ENCODE measurements at places on chromosomes 4 and X.

- no peak for DNase-seq
Measured at GRCh38 chr4:151486168-151486567, 77.2 kb downstream of the FHIP1A start.

DNA sequence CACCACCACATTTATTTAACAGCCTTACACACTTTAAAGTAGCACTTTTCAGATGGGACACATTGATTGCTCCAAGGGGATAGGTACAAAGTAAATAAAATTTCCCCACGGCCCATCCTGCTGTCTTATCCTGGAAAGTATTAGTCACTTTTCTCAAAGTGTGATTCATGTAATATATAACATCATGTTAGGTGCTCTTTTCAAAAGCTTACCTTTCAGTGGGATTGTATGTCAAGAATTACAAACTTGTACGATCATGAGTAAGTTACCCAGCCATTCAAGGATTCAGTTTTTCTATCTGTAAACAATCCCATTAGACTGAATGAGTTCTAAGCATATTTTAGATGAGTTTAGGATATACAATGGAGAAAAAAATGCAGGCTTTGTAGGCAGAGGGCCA lies 876.6 kb upstream of the GRID2 start:
- no peak for DNase-seq

DNA sequence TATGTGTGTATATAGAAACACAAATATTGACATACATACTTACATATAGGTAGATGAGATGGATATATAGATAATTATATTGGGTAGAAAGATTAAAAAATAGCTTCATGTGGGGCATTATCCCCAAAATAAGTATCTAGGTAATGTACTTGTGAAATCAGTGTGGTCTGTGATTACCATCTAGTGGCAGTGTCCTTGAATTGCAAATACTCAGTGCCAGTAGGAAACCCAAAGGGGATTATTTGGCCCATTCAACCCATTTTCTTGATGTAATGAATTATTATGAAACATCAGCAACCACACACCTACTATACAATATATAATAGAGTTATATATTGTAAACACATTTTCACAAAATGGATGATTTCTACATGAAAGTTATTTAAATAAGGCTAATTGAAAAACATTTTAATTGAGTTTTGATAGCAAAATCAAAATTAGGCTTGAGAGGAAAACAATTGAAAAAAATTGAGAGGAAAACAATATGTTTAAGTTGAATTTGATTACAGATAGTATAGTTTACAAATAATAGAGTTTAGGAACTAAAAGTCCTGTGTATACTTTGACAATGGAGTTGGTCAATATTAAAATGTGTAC lies 389.4 kb downstream of the GALNTL6 start:
- DNase-seq, result peak; percentile 14

DNA sequence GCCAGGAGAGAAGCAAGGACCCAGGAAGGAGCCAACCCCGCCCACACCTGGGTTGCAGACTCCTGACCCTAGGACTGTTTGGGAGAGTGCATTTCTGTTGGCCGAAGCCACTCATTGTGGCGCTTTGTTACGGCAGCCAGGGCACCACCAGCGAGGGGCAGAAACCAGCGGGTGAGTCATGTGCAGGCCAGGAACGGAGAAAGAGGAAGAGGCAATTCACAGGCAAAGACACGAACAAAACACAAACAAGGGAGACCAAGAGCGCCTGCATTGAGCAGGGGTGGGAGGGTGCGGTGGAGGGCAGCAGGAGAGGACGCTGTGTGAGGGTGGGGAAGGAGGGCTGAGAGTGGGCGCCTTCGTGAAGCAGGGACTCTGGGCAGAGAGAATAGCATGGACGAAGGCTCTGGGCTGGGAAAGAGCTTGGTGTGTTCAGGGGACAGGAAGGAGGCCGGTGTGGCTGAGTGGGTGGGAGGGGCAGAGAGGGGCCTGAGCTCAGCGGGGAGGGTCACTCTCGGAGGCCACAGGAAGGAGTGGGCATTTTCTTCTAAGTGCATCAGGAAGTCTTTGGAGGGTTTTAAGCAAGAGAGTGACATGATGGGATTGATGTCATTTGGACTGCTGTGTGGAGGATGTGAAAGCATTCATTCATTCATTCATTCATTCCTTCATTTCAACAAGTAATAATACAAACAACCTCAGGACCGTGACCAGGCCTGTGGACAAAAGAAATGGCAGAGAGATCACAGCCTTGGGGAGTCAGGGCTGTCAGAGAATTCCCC lies 12.2 kb upstream of the WFS1 start:
- DNase-seq, result no peak

DNA sequence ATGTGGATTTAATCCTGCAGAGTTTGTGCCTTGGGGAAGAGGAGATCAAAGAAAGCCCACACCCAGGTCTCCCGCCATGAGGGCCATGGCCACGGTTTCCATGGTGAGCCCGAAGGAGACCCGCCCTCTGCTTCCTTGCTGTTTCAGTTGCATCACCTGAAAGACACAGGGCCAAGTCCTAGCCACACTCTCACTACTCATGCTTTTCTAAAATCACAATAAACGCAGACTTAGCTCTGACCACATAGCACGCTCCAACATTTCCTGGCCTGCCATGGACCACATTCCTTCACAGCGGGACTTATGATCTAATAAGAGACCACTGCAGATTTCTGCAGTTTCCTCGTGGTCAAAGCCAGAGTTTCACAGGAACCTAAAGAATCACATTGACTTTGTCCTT lies 426.0 kb upstream of the NR3C2 start:
- no peak for DNase-seq

- DNase-seq, result no peak
Measured at GRCh38 chrX:10482261-10482660, 138.1 kb downstream of the MID1 start.

GRCh38 chr4:8688908-8689445 lies 96.4 kb downstream of the CPZ start:
- DNase-seq, result no peak

DNA sequence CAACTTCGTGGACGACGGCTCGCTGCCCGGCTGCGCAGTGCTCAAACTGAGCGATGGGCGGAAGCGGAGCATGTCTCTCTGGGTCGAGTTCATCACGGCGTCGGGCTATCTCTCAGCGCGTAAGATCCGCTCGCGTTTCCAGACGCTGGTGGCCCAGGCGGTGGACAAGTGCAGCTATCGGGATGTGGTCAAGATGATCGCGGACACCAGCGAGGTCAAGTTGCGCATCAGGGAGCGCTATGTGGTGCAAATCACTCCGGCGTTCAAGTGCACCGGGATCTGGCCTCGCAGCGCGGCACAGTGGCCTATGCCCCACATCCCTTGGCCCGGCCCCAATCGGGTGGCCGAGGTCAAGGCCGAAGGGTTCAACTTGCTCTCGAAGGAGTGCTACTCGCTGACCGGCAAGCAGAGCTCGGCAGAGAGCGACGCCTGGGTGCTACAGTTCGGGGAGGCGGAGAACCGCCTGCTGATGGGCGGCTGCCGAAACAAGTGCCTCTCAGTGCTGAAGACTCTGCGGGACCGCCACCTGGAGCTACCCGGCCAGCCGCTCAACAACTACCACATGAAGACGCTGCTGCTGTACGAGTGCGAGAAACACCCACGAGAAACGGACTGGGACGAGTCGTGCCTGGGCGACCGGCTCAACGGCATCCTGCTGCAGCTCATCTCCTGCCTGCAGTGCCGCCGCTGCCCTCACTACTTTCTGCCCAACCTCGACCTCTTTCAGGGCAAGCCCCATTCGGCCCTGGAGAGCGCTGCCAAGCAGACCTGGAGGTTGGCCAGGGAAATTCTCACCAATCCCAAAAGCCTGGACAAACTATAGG lies 1.5 kb downstream of the MAB21L2 start:
- DNase-seq, result no peak

GRCh38 chr4:90419124-90419711 lies 292.0 kb downstream of the CCSER1 start:
- no peak for DNase-seq

DNA sequence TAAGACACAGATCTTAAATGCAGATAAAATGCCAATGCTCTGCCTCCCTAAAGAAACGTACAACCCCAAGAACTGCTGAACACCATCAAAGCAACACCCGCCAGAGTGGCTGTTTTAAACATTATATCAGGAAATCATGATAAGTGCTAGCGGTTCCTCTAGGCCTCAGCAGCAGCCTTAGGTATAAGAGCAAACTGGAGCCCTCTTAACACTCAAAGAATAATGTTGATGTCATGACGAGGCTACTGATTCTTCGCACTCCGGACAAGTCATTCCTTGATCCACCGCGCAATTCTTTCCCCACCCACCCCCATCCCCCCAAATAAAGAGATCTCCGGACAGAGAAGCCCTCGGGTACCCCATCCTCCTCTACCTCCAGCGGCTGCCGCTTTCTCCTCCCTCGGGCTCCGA lies 507 bp downstream of the LIN54 start:
- no peak for DNase-seq

DNA sequence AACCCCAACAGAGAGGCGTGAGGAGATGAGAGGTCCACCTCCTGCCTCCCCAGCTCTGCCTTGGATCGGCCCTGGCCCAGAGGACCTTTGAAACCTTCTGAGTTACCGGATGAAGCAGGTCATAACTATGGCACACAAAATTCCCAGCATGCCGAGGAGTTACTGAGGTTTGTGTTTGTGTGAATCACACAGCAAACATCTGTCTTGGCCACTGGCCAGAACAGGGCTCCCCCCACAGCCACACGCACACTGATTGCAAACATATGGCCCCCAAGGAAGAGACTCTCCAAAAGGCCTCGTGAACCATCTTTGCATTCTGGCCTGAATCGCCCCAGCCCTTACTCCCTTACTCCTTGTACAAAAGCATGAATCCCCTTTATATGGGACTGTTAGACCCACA lies 18.9 kb downstream of the RPS4X start:
- DNase-seq, result no peak

DNA sequence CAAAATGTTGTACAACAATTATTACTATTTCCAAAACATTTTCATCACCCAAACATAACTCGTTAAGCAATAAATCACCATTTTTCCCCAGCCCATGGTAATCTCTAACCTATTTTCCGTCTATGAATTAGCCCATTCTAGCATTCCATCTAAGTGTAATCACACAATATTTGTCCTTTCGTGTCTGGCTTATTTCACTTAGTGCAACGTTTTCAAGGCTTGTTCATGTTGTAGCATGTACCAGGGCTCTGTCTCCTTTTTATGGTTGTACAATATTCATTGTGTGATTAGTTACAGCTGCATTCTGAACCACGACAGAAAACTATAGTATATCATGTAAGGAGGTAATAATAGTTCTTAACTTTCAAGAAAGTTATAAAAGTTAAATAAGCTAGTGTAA lies 656.0 kb upstream of the HS3ST1 start:
- no peak for DNase-seq

- no peak for DNase-seq
Measured at GRCh38 chrX:130084631-130085237, 25.6 kb downstream of the ELF4 start.

- DNase-seq, result no peak
Measured at GRCh38 chr4:77910676-77911075, 48.0 kb downstream of the MRPL1 start.

DNA sequence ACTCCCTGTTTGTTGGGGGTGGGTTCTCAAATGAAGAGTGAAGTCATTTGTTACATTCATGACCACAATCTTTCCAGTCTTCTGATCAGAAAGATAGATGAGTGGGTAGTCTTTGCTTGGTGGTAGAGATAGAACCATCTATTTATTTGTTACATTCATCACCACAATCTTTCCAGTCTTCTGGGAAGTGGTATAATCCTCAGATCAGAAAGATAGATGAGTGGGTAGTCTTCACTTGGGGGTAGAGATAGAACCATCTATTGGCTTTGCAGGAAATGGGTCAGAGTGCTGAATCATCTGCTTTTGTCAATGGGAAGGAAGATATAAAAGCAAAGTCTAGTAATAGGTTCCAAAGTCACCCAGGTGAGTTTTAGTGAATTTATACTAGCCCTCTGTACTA lies 64.2 kb upstream of the EPGN start:
- no peak for DNase-seq

DNA sequence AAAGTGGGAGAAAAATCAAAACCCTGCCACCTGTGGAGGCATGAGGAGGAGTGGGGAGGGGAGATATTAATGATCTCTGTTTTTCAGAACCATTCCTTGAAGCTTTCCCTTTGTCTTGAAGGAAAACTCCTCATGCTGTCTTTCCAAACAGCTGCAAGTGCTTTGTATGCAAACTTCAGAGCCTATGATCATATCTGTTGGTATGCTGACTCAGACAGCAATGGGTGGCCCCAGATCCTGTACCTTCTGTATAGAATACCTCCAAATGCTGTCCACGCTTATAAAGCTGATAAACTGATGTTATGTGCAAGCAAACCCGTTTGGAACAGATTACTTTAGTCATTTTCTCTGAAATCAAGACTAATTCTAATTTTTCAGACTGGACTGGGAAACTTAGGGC lies 31.9 kb downstream of the BMP15 start:
- no peak for DNase-seq

GRCh38 chrX:53445977-53446376 lies 11.8 kb upstream of the HSD17B10 start:
- no peak for DNase-seq

DNA sequence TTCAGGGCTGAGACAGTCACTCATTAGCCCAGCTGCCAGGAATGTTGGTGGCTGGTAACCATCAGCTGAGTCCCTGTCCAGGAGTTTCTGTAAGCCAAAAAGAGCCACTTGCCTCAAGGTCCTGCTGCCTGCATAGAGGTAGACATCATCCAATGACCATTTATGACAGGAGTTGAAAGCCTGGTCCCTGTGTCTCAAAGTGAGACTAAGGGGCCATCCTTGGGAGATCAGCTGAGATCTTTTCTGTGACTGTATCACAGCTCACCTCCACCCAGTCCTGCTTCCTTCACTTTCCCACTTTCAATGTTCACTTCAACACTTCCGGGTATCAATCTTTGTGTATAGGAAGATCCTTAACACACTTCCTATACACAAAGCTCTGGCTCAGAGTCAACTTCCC lies 28.4 kb upstream of the MAOA start:
- DNase-seq, result no peak

- no peak for DNase-seq
Measured at GRCh38 chr4:149841686-149842085, 26.0 kb upstream of the IQCM start.

DNA sequence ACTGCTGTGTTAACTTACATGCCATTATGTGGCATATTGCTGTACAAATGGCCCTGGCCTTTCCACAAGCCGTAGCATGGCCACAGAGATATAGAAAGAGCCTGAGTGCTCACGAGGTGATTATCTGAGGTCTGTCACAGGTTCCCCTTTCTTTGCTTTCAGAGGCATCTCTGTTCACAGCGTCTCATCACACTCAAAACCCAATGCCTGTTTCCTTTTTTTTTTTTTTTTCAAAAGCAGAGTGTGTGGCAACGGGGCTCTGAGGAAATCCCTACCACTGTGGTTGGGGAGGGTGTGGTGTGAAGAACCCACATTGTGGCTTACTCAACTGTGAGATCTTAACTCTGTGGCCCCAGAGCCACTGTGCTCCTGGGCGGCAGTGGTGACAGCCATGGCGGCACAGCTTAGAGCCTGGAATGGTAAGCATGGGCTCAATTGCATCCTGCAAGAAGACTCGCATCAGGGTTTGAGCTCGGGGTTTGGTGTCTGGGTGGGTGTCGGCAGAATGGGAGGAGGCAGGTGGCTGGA lies 30.8 kb downstream of the RTL5 start:
- DNase-seq, result no peak

- DNase-seq, result no peak
Measured at GRCh38 chr4:173626277-173626676, 96.2 kb upstream of the HAND2 start.
